ENCODE measurements at places on chromosomes 2 and 18.

GRCh38 chr18:26519114-26519513 lies 29.2 kb downstream of the KCTD1 start:
- no peak for DNase-seq

- no peak for DNase-seq
These were observed 197.5 kb upstream of the ARL4C start for GRCh38 chr2:234694244-234695013.

- DNase-seq: no peak
These were observed 241.0 kb upstream of the RBBP8 start for GRCh38 chr18:22691946-22692710.

DNA sequence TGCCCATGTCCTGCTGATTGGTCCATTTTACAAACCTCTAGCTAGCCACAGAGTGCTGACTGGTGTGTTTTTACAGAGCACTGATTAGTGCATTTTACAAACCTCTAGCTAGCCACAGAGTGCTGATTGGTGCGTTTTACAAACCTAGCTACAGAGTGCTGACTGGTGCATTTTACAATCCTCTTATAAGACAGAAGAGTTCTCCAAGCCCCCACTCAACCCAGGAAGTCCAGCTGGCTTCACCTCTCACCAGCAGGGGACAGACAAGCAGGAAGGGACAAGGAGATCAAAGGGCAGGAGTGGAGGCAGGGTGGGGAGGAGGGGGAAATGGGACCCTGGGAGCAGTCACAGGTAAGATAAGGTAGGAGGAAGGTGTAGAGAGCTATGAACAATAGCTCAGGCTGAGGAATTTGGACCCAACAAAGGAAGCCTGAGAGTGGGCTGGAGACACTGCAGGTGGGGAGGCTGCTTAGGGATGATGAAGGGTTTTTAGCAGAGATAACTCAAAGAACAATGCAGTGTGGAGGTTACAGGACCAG lies 37.1 kb downstream of the SH2D6 start:
- DNase-seq: no peak

GRCh38 chr2:27993402-27993787 lies 102.9 kb downstream of the BABAM2 start:
- no peak for DNase-seq

DNA sequence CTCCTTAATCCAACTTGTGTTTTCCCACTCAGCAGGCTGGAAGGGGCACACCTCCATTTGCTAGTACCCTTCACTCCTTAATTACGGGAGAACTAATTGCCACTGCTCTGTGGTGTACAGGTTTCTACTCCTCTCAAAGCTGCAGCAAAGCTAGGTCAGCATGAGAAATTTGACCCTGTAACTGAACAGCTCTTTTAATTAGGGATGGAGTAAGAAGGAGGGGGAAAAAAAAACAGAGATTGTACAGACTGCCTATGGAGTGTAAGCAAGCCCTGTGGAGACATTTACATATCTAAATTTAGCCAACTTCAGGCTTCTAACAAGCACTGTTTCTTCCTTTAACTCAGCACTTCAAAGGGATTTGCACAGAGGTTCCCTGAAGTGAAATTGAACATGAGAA lies 629.7 kb upstream of the SETBP1 start:
- DNase-seq: no peak

GRCh38 chr2:239958473-239958765 lies 66.7 kb downstream of the NDUFA10 start:
- no peak for DNase-seq

DNA sequence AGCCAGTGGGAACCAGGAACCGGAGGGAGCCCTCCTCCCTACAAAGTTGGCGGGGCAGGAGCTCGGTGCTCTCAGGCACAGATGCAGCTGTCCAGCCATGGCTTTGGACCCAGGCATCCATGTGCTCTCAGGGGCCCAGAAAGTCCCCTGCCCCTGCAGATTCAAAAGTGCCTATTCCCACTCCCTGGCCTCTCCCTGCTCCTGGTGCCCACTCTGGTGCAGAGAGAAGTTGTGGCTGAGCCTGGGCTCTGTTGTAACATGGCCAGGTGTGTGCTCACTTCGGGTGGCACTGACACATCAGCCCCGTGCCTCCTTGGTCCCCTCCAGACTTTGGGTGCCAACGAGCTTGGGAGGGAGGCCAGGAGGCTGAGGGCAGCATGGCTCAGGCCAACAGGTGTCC lies 315.8 kb upstream of the KYNU start:
- no peak for DNase-seq

DNA sequence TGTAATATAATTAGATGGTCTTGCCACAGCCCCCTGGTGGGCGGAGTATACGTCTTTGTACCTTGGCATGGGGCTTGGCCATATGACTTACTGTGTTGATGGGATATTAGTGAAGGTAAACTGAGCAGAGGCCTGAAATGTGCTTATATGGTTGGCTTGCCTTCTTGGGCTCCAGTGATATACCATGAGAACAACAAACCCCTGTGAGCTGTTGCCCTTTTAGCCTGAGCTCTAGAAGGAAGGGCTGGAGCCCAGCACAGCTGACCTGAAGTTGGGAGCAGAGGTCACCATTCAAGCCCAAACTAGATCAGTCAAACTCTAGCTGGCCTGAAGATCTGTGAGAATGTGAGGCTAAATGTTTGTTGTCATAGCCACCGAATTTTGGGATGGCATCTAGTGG lies 75.2 kb upstream of the CD302 start:
- no peak for DNase-seq

DNA sequence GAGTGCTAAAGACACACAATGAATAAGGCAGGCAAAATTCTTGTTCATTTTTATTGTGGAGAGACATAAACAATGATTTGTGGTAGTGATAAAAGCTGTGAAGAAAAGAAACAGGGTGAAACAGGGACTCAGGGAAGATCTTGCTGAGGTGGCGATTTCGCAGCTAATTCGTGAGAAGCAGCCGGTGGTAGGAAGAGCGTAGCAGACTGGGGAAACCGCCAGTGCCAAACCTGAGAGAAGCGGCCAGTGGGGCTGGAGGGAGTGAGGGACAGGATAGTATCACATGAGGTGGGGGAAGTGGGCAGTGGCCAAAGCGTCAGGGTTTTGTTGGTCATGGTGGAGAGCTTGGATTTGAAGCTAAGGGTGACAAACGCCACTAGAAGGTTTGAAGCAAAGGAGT lies 42.3 kb downstream of the TMEM178A start:
- no peak for DNase-seq

- no peak for DNase-seq
These were observed 22.9 kb downstream of the QPCT start for GRCh38 chr2:37367310-37367709.

GRCh38 chr2:550860-551567 lies 126.2 kb downstream of the TMEM18 start:
- DNase-seq: no peak

GRCh38 chr2:12515871-12516270 lies 200.9 kb upstream of the TRIB2 start:
- DNase-seq: no peak

DNA sequence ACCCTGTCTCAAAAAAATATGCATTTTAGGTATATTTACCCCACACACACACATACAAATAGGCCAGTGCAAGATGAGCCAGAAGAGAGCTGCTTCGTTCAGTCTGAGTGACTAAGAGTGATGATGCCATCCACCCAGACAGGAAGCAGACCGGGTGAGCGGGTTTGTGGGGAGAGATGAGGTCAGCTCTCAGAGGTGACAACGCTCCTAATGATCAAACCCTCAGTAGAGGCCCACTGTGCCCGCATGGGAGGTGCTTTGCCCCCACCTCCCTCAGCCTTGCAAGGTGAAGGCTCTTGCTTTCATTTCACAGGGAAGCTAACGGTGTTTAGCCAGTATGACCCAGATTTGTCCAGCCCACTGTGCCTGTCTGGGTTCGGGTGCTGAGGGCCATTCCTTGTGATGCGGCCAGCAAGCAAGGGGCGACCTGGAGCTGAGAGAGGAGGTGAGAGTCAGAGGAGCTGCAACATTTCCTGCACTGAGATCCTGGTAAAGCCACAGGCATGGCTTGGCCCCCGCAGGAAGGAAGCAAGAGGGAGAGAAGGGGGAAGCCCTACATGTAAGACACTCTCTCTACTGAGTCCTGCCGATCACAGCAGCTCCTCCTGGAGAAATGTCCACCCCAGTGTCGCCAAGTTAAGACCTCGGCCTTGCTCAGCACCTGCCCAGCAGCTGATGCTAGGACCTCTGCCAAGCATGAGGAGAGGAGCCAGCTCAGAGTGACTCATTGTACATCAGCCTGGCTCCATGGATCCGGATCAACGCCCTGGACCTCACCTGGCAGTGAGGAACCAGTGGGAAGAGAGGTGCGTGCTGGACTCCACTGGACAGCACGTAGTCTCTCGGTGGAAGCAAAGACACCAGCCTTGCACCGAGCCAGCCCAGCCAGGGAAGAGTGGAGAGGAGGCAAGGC lies 37.0 kb downstream of the NIFK start:
- DNase-seq: peak; percentile 89

DNA sequence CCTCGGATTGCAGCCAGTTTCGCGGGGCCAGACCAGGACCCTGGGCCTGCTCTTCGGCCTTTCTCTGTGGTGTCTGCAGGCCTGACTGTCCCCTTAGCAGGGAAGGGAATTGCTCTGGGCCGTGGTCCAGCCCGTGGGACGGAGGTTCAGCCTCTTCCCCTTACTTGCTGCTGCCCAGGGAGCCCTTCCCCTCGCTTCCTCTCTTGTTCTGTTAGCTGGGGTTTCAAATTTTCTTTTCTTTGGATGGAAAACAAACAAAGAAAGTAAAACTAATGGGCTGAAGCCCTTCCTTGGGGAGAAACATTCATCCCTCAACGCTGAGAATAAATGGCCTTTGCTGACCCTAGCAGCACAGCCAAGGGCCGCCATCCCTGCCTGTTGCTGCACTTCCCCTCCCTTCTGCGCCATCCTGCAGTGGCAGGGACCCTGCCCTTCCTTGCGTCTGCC lies 52.4 kb downstream of the ASAP2 start:
- DNase-seq: no peak

- no peak for DNase-seq
These were observed 147.6 kb upstream of the ITGA4 start for GRCh38 chr2:181309586-181309985.

DNA sequence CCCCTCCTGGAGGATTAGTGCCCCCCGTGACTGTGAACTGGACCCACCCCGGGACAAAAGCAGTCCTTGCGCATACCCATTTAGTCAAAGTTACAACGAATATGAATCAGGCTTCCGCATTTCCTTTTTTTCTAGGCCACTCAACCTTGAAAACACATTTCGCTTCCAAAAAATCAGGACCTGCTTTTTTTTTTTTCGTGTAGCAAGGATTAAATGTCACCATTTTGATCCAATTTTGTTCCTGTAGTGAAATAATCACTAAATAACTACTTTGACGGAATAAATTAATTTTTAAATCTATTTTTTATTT lies 464 bp upstream of the FTCDNL1 start:
- no peak for DNase-seq
